ENCODE measurements at places on chromosomes 5 and 9.

DNA sequence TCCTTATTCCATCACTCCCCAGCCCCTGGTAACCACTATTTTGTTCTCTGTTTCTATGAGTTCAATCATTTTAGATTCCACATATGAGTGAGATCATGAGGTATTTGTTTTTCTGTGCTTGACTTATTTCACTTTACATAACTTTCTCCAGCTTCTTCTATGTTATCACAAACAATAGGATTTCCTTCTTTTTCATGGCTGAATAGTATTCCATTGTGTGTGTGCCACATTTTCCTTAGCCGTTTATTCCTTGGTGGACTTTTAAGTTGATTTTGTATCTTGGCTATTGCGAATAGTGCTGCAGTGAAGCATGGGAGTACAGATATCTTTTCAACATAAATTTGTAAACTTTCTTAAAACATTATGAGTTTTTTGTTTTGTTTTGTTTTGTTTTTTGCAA is 15.1 kb downstream of the SYK start:
- no peak for DNase-seq

DNA sequence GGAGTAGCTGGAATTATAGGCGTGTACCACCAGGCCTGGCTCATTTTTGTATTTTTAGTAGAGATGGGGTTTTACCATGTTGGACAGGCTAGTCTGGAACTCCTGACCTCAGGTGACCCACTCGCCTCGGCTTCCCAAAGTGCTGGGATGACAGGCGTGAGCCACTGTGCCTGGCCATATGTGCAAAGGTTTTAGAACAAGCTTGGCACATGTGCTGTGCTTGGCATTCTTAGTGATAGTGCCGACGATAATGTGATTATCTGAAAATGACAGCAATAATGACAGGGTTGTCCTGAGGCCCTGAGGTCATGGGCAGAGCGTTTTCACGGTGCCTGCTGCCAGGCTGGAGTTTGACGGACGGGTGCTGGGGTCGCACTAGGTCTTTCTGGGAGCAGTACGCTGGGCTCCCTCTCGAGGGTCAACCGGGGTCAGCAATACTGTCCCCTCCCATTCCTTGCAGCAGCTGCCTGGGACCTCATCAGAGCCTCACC is 42.6 kb downstream of the HMCN2 start:
- no peak for DNase-seq

DNA sequence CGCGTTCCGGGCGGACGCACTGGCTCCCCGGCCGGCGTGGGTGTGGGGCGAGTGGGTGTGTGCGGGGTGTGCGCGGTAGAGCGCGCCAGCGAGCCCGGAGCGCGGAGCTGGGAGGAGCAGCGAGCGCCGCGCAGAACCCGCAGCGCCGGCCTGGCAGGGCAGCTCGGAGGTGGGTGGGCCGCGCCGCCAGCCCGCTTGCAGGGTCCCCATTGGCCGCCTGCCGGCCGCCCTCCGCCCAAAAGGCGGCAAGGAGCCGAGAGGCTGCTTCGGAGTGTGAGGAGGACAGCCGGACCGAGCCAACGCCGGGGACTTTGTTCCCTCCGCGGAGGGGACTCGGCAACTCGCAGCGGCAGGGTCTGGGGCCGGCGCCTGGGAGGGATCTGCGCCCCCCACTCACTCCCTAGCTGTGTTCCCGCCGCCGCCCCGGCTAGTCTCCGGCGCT is at the start of gene DAPK1:
Gene DAPK1 (plus strand): TSS at position 264 of the 442 bp plus-strand sequence. CDS start 1,211 bp downstream, outside the sequence.
- DNase-seq = peak; percentile 88

GRCh38 chr5:176895831-176896230 is 3.3 kb downstream of the HK3 start:
- no peak for DNase-seq

GRCh38 chr5:74851684-74852353 is 14.4 kb downstream of the FAM169A start:
- DNase-seq = no peak

DNA sequence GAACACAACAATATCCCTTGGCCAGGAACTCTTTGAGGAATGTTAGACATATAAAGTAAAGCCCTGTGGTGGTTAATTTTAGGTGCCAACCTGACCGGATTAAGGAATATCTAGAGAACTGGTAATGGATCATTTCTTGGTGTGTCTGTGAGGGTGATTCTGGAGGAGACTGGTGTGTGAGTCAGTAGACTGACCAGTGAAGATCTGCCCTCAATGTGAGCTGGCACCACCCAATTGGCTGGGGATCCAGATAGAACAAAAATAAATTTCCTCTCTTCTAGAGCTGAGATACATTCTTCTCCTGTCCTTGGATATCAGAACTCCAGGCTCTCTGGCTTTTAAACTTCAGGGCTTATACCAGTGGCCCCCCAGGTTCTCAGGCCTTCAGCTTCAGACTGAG is 56.2 kb upstream of the TNPO1 start:
- DNase-seq = no peak

- no peak for DNase-seq
Measured at GRCh38 chr5:135319928-135320606, 79.0 kb downstream of the MACROH2A1 start.

- no peak for DNase-seq
Measured at GRCh38 chr5:112862085-112862484, 998 bp downstream of the SRP19 start.

GRCh38 chr9:126500600-126501382 is 112.9 kb upstream of the LMX1B start:
- peak; percentile 89 for DNase-seq

DNA sequence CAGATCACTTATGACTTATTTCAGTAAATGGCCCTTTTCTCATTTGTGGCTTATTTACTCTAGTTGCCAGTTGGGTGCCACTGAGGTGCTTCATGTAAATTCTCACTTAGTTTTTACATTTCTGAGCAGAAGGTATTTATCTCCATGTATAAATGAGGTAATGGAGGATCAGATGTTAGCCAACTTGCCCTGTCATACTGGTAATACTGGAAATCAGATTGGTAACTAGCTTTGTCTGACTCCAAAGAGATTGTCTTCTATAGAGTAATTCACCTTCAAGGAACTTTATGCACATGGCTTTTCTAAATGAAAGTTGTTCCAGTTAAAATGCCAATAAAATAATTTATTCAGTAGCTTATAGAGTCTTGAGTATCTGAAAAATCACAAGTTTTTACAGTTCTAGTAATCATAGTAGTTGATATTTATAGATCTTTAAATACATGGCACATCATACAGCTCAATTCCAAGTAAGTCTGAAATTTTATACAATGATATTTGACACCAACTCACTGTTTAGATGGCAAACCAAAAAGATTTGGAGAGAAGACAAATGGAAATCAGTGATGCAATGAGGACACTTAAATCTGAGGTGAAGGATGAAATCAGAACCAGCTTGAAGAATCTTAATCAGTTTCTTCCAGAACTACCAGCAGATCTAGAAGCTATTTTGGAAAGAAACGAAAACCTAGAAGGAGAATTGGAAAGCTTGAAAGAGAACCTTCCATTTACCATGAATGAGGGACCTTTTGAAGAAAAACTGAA is 28.8 kb downstream of the RAB14 start:
- no peak for DNase-seq

DNA sequence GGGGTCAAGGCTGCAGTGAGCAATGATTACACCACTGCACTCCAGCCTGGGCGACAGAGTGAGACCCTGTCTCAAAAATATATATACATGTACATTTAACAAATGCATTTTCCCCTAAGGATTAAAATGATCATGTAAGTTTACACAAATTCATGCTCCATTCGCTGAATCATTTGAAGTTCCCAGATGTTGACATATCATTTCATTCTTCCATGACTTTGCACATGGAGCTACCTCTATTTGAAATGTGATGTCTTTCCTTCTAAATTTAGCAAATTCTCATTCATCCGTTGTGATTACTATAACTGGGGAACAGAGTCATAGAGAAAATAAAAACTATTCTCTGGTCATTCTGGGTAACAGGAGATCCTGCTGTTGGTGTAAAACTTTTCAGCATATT is 10.6 kb downstream of the PTGER4 start:
- no peak for DNase-seq

DNA sequence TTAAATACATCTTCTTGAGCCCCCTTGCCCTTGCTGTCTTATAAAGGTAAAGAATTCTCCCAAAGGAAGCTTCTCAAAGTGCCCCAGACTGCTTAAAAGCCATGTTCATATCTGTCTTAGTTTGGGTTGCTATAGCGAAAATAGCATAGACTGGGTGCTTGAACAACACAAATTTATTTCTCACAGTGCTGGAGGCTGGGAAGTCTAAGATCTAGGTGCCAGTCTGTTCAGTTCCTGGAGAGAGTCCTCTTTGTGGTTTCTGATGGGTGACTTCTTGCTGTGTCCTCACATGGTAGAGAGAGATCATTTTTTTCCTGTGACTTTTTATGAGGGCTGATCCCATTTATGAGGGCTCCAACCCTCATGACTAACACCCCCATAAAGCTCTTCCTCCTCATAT is 486.7 kb upstream of the ADAMTS16 start:
- no peak for DNase-seq
